ENCODE measurements at places on chromosomes 3 and 15.
A peak's percentile ranks its signal among the peaks of the same experiment; 100 is the strongest.

DNA sequence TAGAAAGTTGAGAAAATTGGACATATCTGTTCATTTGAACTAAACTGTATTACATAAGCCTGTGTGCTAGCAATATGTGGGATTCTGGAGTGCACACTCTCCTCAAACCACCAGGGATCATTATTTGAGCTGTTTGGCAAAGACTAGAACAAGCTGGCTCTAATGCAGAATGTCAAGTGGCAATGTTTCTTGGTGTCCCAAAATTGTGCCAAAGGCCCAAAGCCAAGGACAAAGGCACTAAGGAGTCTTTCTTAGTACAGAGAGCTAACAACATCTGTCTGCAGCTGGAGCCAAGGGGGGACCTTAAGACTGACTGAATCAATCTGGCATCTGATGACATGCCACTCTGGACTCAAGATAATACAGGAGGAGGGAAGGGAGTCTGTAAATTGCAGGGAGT is 76.7 kb upstream of the STRIT1 start:
- no peak for DNase-seq

GRCh38 chr3:30400926-30401325 is 205.5 kb upstream of the TGFBR2 start:
- DNase-seq, result no peak

DNA sequence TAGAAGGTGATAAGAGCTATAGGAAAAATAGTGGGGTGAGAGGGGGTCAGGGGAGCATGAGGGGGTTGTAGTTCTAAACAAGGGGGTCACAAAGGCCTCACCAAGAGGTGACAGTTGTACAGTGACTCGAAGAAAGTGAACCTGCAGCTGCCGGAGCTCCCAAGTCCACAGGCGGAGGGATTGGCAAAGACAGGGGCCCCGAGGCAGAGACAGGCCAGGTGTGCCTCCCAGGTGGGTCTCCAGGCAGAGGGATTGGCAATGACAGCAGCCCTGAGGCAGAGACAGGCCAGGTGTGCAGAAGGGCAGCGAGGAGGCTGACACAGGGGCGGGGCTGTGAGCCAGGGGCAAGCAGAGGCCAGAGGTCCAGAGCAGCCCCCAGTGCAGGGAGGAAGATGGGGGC is 63.7 kb downstream of the DNAJB8 start:
- no peak for DNase-seq

DNA sequence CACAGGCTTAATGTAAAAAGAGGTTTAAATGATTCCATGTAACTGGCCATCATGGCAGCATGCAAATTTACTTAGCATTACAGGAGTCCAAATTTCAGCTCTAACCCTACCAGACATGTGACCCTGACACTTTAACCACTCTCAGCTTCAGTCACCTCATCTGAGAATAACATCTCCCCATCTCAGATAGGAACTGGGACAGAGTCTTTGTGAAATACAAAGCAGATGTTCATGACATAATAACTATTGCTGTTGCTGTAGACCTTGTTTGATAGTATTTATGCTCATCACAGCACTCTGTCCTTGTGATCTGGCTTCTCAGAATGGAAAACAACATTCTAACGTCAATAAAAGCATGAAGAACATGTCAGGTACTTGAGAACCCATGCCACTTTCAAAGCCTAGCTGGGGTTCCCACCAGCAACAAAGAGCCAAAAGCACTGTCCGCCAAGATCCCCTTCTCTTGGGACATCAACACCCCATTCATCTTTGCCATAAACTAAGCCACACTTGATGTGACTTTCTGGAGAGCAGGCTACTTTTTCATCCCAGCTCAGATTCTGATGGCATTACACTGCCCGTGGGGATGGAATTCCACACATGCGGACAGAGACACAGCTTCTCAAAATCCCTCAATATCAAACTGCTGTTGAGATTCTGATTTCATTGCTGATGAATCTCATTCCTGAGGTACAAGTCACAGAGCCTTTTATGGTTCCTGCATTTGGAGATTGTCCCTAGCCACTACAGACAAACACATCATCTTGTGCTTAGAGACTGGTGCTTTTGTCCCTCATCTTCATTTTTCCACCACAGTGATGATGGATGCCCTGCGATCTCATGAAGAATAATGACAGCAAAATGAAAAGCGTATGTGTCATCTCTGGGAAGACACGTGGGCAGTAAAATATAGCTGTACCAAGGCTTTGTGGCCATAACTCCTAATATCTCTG is 202.7 kb downstream of the TNIK start:
- DNase-seq, result no peak

DNA sequence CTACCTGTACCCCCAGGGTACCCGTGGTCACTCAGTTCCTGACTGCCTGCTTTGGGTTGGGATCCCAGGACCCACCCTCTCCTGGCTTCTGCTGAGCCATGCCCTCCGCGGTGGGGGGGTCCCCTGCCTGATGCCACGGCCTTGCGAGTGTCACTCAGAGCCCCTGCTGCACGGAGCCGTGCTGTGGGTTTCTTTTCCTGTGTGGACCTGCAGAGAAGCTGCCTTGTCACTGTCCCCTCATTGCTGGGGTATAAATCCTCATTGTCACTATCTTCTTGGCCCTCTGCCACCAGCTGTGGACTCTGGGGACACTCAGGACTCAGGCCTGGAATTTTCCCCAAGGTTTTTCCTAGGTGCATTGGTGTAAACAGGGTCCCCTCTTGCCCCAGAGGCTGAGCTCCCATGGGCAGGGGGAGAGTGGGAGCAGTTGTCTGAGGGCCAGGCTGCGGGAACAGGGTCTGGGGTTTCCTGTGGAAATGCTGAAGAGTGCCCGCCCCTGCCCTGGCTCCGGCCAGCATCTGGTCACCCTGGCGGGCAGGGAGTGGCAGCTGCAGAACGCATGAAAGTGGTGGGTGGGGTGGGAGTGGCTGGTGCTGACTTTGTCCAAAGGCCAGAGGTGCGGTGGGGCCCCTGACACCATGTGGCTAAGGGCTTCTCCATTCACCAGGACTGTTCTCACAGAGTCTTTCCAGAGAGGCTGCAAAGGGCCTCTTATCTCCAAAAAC is 191.7 kb downstream of the GOLGA6L6 start:
- peak; percentile 24 for DNase-seq

DNA sequence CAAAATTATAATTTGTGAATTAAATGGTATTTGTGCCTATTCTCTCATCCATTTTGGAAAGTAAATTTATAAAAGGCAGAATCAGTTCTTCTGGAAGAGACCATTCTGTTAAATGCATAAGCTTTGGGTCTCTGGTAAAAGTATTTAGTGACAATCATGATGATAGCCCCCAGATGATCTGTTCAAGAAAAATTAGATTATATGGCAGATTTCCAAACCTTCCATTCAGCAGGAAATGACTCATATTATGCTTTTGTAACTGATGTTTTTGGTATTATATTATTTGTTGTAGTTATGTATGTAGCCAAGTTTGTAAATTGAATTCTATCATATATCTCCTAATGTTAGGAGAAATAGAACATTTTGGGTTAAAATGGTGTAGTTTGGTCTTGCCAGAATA is 340.8 kb upstream of the DPH6 start:
- DNase-seq, result no peak

DNA sequence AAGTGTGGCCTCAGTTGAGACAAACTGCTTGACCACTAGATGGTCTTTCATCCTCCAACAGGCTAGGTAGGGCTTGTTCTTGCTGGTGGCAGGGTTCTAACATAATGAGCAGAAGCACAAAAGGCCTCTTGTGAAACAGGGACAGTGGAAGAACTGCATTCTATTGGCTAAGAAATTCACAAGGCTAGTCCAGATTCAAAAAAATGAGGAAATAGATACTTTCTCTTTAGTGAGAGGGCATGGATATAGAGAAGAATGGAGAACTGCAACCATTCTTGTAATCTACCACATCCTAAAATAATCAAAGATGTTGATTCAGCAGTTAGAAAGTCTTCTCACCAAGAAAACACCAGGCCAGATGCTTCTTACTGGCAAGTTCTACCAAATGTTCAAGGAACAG is 143.7 kb upstream of the LRIG1 start:
- no peak for DNase-seq

- no peak for DNase-seq
These were observed 321.5 kb upstream of the CTNNB1 start for GRCh38 chr3:40877631-40878463.

DNA sequence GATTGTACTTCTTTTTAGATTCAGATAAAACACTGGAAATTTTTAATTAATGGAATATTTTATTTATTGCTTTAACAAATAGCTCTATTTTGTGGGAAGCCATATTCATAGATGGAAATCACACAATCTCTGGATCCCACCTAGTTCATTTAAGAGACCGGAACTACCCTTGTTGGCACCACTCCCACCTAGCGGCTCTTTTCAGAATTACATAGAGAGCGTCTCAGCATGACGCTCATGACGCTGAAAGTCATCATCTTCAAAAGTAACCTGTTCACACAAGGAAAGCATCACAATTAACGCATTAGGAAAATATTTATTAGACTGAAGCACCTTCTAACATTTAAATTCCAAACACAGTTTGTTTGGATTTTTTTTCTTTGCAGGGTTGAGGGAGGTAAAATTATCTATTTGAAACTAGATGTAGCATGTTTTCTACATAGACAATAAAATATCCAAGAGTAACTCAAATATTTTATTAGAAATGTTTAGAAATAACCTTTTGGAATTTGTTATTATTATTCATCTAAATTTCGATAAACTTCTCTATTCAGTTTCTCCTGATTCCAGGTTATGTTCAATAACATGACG is 214.9 kb upstream of the ARRDC4 start:
- DNase-seq, result no peak

GRCh38 chr3:191358929-191359328 is 28.6 kb upstream of the UTS2B start:
- DNase-seq, result no peak

- DNase-seq, result no peak
These were observed 44.8 kb downstream of the GATM start for GRCh38 chr15:45333550-45333949.

- DNase-seq, result no peak
These were observed 4.9 kb downstream of the MON1A start for GRCh38 chr3:49924683-49925082.

GRCh38 chr3:23994244-23994569 is 49.1 kb downstream of the NR1D2 start:
- DNase-seq, result no peak

DNA sequence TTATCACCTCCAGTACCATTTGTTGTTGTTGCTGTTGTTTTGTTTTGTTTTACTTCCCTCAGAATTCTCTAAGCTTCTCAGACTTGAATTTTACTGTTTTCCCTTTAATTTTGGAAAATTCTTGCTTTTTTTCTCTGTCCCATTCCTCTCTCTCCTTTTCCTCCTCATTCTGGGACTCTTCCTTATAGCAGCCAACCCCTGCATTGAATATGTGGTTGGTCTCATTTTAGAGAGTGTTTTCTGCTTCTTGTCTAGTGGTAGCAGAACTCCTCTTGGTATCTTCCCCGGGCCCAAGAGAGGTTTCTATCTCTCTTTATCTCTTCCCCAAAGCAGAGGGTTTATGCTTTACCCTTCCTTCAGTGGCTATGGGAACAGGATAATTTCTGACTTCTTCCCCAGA is 113.6 kb downstream of the SPATA16 start:
- no peak for DNase-seq

- DNase-seq, result no peak
These were observed 52.3 kb downstream of the ATP1B3 start for GRCh38 chr3:141928631-141929270.

DNA sequence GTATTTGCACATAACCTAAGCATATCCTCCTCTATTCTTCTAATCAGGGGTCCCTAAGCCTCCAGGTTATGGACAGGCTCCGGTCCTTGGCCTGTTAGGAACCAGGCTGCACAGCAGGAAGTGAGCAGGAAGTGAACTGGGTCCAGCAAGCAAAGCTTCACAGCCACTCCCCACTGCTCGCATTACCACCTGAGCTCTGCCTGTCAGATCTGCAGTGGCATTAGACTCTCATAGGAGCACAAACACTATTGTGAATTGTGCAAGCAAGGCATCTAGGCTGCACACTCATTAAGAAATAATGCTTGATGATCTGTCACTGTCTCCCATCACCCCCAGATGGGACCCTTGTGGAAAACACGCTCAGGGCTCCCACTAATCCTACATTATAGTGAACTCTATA is 9.8 kb downstream of the MSL2 start:
- DNase-seq, result no peak

DNA sequence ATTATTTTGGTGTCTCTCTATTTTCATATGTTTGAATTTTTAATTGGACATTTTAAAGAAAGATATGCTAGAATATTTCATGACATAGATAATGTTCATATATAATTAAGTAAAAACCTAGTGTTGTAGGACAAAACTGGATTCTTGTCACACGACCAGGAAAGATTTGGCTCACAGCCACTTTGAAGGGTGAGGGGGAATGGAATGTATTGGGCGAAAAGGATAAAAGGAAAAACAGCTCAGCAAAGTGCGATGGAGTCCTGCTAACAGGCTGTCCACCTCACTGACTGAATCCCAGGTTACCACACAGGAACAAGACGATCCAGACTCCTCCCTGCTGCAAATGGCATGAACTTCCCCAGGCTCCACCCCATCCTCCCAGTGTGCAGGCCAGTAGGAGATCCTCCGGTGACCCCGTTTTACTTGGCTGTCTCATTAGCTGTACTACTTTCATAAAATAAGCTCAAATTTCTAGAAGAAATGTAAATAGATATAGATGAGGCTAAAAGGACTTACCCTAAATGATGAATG is 186.2 kb downstream of the CD47 start:
- DNase-seq, result no peak

GRCh38 chr15:66145726-66146182 is 107.8 kb downstream of the MEGF11 start:
- DNase-seq, result no peak

DNA sequence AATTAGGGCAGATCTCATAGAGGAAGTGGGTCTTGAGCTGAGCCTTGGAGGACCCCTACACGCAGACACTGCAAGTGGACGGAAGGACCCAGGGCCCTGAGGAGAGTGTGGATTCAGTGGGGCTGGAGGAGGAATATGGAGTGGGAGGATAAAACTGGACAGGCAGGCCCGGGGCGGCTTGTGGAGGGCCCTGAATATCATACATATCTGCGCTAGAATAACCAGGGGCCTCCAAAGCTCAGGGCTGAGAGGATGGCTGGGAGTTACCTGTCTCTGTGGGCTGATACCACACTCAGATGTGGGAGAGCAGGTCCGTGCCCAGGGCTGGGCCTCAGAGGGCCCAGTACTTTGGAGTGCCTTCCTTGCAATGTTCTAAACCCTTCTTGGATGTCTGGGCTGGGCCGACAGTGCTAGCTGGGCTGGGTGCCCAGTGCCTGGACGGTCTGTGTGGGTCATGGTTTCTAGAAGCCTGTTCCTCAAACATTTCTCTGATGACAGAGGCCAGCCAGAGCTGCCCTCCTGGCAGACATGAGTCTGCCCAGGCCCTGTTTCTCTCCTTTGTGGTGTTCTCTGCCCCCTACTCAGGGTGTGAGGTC is 29.6 kb downstream of the CHRD start:
- DNase-seq, result no peak

GRCh38 chr3:11510356-11510755 is 133.4 kb downstream of the VGLL4 start:
- DNase-seq, result no peak

- DNase-seq, result no peak
These were observed 32.8 kb upstream of the FAM107A start for GRCh38 chr3:58609990-58610389.

GRCh38 chr3:26259176-26259575 is 363.4 kb upstream of the LRRC3B start:
- DNase-seq, result no peak

- no peak for DNase-seq
These were observed 92.5 kb downstream of the EPHB1 start for GRCh38 chr3:134887536-134887935.

GRCh38 chr3:178479860-178480259 is 56.4 kb upstream of the KCNMB2 start:
- no peak for DNase-seq

Data from omental fat pad (tissue), 4 donors.